ENCODE measurements at places on chromosomes 16 and 17.

- DNase-seq, result no peak
Measured at GRCh38 chr16:1946495-1947368, 3.7 kb upstream of the MSRB1 start.

DNA sequence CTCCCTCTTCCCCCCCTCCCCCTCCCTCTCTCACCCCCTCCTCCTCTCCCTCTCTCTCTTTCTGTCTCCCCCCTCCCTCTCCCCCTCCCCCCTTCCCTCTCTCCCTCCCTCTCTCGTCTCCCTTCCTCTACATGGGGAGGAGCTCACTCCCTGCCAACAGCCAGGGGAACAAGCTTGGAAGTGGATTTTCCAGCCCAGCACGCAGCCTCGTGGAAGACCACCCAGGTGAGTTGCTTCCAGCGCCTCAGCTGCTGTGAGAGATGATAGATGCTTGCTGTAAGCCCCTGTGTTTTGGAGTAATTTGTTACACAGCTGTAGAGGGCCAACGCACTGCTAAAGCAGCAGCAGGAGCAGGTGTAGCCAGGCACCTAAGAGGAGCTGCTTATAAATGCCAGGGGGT lies 20.8 kb downstream of the ACTG1 start:
- DNase-seq, result no peak

GRCh38 chr17:82966415-82966814 lies 113.0 kb upstream of the METRNL start:
- no peak for DNase-seq

GRCh38 chr16:21150375-21151001 lies at the start of gene DNAH3:
Gene DNAH3 (minus strand): TSS chr16:21150846. CDS start chr16:21150319, 527 bp downstream.
- DNase-seq, result no peak

DNA sequence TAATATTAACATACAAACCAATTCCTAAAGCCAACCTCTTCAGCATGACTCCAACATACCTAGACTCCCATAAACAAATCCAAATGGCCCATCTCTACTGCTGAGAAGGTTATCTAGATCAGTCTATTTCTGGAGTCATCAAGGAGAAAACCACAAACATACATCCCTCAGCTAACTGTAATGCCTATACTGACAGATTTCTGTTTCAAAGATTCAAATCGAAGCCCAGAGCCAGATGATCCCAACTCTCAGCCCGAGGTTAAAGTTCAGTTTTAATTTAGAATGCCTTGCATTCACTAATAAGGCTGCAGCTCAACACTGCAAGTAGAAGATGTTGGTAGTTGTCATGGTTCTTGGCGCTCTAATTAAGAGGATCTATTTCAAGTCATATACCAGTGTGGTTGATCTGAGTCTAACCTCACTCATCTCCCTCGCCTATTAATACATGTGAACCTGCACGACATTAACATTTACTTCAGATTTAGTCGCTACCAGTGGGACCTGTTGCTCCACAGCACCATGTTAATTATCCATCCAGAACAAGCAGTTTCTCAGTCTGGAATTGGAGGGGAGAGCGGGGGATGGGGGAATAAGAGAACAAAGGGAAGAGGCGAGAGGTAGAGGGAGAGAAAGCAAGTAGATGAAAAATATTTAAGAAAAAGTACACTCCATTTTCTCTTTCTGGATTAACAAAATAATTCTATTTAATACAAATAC lies 15.4 kb downstream of the PHF12 start:
- no peak for DNase-seq

DNA sequence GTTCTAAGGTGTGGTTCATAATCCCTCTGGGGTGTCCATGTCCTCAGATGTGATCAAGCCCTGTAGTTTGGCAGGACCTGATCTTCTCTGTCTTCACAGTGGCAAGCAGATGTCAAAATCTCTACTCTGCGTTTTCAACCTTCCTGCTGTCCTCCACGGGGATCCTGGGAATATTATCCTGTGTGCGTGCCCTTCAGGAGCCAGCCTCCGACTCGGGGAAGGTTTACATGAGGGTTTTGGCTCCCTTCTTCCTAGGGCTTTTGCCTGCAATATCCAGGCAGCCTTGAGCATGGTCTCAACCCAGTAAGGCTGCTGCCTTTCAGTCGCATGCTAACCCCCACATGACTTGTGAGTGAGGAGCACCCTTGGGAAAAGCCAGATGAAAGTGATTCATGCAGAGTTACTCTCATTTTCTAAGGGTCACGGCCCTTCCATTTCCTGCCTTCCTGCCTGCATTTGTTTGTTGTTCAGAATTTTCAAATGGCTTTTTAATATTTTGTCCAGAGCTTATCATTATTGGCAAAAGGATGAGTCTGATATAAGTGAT lies 202.2 kb upstream of the CHMP6 start:
- peak; percentile 50 for DNase-seq

- no peak for DNase-seq
Measured at GRCh38 chr16:67407788-67408452, 8.4 kb downstream of the ZDHHC1 start.

DNA sequence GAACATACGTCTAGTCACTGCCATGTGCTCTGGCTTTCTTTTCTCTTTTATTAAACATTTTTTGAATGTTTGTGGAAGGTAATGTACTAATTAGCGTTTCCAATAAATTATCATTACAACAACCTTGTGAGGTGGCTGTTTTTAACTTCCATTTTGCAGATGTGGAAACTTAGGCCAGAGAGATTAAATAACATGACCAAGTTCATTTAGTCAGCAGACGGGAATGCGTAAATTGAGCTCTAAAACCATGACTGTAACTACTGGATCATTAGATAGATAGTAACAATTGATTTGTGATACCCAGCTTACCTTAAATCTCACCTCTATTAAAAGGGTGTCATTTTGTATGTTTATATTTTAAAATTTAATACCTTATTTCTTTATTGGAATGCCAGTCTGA lies 49.4 kb downstream of the RABEP1 start:
- no peak for DNase-seq

DNA sequence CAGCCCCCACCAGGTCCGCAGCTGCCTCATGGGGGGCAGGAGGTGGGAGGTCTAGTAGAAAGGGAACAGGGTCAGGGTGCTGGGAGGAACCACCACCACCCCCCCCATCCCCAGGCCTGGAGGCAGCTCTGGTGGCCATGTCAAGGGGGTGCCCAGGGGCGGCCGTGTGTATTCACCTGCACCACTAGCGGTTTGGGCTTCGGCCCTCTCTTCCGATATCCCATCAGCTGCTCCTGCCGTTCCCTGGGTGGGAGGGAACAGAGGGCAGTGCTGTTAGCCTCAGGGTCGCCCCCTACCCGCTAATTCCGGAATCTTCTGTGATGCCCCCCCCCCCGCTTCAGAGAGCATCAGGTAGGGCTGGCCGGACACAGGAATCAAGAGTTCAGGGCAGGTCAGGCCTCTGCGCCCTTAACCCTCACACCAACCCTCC lies 3.8 kb downstream of the CBX4 start:
- no peak for DNase-seq

GRCh38 chr17:933312-934073 lies 46.1 kb downstream of the NXN start:
- peak; percentile 71 for DNase-seq

GRCh38 chr17:38871247-38872015 lies 1.6 kb downstream of the LASP1 start:
- no peak for DNase-seq

DNA sequence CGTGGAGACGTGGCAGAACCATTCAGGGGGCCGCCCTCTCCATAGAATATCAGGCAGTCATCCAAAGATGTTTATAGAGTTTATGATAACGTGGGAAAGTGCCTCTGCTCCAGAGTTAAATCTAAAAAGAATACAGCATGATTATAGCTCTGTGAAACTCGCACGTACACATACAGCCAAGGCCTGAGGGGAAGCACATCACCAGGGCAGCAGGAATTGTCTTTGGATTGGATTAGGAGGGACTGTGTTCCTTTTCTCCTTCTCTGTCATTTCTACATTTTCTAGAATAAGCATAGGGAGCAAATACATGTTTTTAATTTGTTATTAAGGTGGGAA lies 26.9 kb downstream of the EEF2K start:
- no peak for DNase-seq

GRCh38 chr17:7141824-7142223 lies 27.2 kb upstream of the ASGR2 start:
- DNase-seq, result no peak

GRCh38 chr17:36741019-36741902 lies 139.9 kb downstream of the MRM1 start:
- no peak for DNase-seq

GRCh38 chr16:11393366-11393765 lies 48.1 kb downstream of the RMI2 start:
- no peak for DNase-seq

- no peak for DNase-seq
Measured at GRCh38 chr17:40608061-40608581, 39.5 kb downstream of the SMARCE1 start.

GRCh38 chr16:28984619-28985135 lies at the start of gene LAT:
Gene LAT (plus strand): TSS chr16:28985052. CDS start chr16:28985418, 366 bp downstream.
- no peak for DNase-seq

GRCh38 chr16:70453892-70454221 lies 538 bp upstream of the FCSK start:
- peak; percentile 33 for DNase-seq

- no peak for DNase-seq
Measured at GRCh38 chr17:75250009-75250471, 11.4 kb downstream of the GGA3 start.

DNA sequence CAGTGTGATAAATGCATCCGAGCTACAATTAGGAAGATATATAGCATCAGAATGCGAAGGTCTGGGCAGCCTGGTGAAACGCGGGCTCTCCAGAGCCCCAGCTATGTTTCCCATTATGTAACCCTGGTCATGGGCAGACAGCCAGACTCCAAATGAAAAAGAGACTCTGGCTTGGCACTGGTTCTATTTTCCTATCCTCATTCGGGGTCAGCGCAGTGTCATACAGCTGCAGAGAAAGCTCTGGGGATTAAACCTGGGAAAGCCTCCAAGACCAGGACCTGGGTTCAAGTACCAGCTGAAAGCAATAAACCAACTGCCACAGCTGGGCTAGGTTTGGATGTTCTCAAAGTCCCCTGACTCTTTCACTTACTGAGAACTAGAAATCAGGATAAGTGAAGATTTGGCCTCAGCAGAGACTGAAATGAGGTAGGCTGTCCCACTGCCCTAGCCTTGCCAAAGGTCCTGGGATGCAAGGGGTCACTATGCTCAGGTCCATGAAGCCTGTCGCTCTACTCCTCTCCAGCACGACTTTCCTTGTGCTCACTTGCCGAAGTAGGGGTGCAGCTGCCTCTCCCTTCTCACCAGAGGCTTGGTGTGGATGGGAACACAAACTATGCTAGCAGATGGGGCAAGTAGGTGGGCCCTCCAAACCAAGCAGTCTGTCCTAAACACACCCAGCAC lies 123.8 kb downstream of the SMG6 start:
- no peak for DNase-seq

- DNase-seq, result no peak
Measured at GRCh38 chr16:65281586-65281985, 159.7 kb upstream of the CDH11 start.

DNA sequence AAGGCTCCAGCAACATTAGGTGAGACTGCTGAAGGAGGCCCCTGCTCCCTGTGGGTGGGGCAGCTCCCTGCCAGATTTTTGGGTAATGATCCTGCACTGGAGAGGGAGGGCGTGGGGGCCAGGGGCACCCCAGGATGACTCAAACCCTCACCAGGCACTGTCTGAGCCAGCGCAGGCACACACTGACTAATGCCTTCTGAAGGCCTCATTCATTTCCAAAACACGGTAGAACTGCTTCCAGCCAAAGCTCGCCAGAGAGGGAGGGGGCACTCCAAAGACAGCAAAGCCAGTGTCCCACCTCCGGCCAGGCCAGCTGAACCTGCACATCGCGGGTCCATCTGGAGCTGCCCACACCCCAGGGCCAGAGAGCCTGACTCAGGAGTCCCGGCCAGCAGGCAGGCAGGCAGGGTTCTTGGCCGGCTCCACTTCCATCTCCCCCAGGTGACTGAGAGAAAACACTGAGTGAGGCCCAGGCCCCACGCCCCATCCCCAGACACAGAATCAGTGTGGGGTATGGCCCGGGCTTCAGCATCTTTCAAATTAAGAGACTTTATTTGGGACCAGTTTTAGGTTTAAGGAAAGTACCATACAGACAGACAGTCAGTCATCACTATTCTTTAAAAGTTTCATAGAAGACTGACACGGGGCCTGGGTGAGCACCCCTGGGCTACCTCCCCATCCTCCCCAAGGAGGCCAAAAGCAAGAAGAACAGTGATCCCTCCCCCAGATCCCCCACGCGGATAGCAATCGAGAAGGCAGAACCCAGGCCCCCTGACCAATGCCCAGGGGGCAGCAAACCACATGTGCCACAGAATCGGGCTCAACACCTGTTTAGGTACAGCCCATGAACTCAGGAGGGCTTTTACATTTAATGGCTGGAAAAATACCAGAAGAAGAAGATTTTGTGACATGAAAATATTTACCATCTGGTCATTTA lies 2.3 kb downstream of the PIEZO1 start:
- peak; percentile 80 for DNase-seq

GRCh38 chr17:73404246-73404645 lies 92.4 kb upstream of the CDC42EP4 start:
- no peak for DNase-seq

- no peak for DNase-seq
Measured at GRCh38 chr16:48575471-48576050, 34.4 kb downstream of the N4BP1 start.

DNA sequence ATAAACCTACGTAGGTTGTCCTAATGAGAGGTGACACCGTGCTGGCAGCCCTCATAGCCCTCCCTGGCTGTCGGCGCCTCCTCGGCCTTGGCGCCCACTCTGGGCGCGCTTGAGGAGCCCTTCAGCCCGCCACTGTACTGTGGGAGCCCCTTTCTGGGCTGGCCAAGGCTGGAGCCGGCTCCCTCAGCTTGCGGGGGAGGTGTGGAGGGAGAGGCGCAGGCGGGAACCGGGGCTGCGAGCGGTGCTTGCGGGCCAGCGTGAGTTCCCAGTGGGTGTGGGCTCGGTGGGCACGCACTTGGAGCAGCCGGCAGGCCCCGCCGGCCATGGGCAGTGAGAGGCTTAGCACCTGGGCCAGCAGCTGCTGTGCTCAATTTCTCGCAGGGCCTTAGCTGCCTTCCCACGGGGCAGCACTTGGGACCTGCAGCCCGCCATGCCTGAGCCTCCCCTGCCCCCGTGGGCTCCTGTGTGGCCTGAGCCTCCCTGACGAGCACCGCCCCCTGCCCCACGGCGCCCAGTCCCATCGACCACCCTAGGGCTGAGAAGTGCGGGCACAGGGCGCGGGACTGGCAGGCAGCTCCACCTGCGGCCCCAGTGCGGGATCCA lies 40.1 kb upstream of the AMZ2 start:
- no peak for DNase-seq

GRCh38 chr17:39556423-39556822 lies 51.3 kb downstream of the NEUROD2 start:
- DNase-seq, result no peak

GRCh38 chr17:18009609-18010420 lies 29.2 kb downstream of the ATPAF2 start:
- DNase-seq, result no peak

- no peak for DNase-seq
Measured at GRCh38 chr17:63531022-63531965, 8.1 kb downstream of the KCNH6 start.

GRCh38 chr17:12637015-12637414 lies 28.7 kb upstream of the MYOCD start:
- no peak for DNase-seq
